ENCODE measurements at places on chromosomes 11 and 22.
A peak's percentile ranks its signal among the peaks of the same experiment; 100 is the strongest.

- peaks cover 6% of the 10 kb centered on the region for H3K4me1 ChIP-seq
- DNase-seq: peak; percentile 88
- no peaks in the 10 kb centered on the region for H3K27me3 ChIP-seq
Measured at GRCh38 chr11:95068549-95068948, 1.8 kb downstream of the SRSF8 start.

DNA sequence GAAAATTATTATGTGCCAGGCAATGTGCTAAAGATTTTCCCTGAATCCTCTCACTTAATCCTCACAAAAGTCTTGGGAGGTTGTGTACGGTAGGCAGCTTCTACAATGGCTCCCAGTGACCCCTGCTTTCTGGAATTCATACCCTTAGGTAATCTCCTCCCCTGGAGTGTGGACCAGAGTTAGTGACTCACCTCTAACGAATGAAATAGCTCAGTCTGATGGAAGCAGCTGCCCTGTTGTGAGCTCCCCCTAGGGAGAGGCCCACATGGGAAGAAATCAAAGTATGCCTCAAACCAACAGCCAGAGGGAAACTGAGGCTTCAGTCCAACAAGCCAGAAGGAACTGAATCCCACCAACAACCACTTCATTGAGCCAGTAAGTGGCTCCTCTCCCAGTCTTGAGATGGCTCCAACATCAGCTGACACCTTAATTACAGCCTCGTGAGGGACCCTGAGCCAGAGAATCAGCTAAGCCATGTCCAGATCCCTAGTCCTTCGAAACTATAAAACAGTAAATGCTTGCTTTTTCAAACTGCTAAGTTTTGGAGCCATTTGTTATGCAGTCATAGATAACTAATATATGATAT is 98.9 kb upstream of the ISX start:
- no peaks in the 10 kb centered on the region for H3K36me3 ChIP-seq
- H3K4me3 ChIP-seq: no peak overlapping the region
- no peaks in the 10 kb centered on the region for H3K27me3 ChIP-seq
- no peak for DNase-seq
- no peaks in the 10 kb centered on the region for H3K4me1 ChIP-seq
- H3K27ac ChIP-seq: no peak overlapping the region

- no peak overlapping the region for H3K27ac ChIP-seq
- peaks cover 14% of the 10 kb centered on the region for H3K4me1 ChIP-seq
- H3K36me3 ChIP-seq: no peaks in the 10 kb centered on the region
- DNase-seq: no peak
Measured at GRCh38 chr11:129280027-129280811, 88.1 kb upstream of the ARHGAP32 start.

DNA sequence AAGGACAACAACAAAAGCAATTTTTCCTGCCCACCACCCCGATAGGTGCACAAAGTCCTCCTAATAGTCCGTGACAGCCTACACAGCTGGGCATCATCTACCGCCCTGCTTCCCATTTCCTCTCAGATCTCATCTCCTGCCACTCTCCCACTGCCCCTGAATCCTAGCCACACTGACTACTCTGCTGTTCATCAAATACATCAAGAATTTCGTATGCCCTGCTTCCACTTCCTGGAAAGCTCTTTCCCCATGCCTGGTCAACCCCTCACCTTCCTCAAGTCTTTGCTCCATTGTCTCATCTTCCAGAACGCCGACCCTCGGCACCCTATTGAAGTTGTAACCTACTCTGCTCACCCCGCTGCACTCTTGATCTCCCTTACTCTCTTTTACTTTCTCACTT is 320.1 kb downstream of the OPCML start:
- no peak overlapping the region for H3K27ac ChIP-seq
- H3K4me1 ChIP-seq: no peaks in the 10 kb centered on the region
- no peaks in the 10 kb centered on the region for H3K27me3 ChIP-seq
- no peaks in the 10 kb centered on the region for H3K36me3 ChIP-seq
- no peak for DNase-seq

DNA sequence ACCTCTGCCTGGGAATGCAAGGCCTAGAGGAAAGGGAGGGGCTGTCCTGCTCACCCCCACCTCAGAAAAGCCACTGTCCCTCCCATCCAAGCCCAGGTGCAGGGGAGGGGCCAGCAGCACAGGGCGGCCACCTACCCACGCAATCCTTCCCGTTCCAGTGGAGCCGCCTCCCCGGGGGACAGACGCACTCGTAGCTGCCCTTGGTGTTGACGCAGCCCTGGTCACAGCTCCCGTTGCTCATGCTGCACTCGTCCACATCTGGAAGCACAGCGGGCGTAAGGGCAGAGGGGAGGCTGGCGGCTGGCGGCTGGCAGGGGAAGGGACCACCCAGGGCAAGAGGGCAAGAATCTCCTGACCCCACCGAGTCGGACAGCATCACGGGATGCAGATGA is 40.3 kb upstream of the TTLL12 start:
- no peak overlapping the region for H3K4me3 ChIP-seq
- H3K4me1 ChIP-seq: peaks cover 7% of the 10 kb centered on the region
- DNase-seq: no peak
- H3K27ac ChIP-seq: no peak overlapping the region

- H3K4me1 ChIP-seq: peaks cover 22% of the 10 kb centered on the region
- no peak overlapping the region for H3K27ac ChIP-seq
- no peaks in the 10 kb centered on the region for H3K27me3 ChIP-seq
- no peak for DNase-seq
Measured at GRCh38 chr11:88307749-88308425, 29.6 kb downstream of the CTSC start.

- no peak overlapping the region for H3K4me3 ChIP-seq
- no peaks in the 10 kb centered on the region for H3K4me1 ChIP-seq
- H3K27ac ChIP-seq: no peak overlapping the region
Measured at GRCh38 chr11:86923999-86924766, 31.0 kb downstream of the FZD4 start.

GRCh38 chr11:69674886-69675714 is at the start of gene LTO1:
TSS of gene LTO1 (minus strand) at chr11:69675353. CDS start at chr11:69675239, 114 bp downstream.
- H3K4me3 ChIP-seq: peak within 1 kb of the TSS; percentile 88
- H3K27me3 ChIP-seq: no peaks in the 10 kb centered on the region
- peak; percentile 96 for DNase-seq
- H3K4me1 ChIP-seq: peaks cover 21% of the 10 kb centered on the region
- H3K27ac ChIP-seq: peak within 1 kb of the TSS; percentile 86
- no peaks in the 10 kb centered on the region for H3K36me3 ChIP-seq

GRCh38 chr11:19934828-19935259 is 222.2 kb downstream of the NAV2 start:
- H3K4me1 ChIP-seq: peaks cover 2% of the 10 kb centered on the region
- no peak overlapping the region for H3K4me3 ChIP-seq
- no peak overlapping the region for H3K27ac ChIP-seq
- H3K36me3 ChIP-seq: no peaks in the 10 kb centered on the region
- DNase-seq: no peak

GRCh38 chr11:3808861-3809623 is 682 bp downstream of the PGAP2 start:
- H3K4me1 ChIP-seq: peaks cover 14% of the 10 kb centered on the region
- no peaks in the 10 kb centered on the region for H3K27me3 ChIP-seq
- H3K27ac ChIP-seq: no peak overlapping the region
- DNase-seq: no peak

DNA sequence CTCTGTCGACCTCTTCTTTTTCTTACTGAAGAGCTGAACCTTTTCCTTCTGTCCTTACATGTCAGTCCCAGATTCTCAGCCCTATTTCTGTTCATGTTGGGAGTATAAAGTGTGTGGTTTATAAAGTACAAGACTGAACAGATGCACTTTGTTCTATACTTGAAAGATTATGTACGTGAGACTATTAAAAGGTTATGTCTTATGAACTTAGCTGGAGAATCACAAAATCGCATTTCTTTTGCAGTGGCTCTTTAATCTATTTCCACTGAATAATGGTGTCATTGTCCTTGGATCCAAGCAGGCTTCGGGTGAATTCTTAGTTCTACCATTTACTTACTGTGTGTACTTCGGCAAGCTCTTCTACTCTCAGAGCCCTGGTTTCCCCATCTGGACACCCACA is 558.4 kb downstream of the TMEM135 start:
- H3K4me1 ChIP-seq: no peaks in the 10 kb centered on the region
- H3K36me3 ChIP-seq: no peaks in the 10 kb centered on the region
- no peak overlapping the region for H3K4me3 ChIP-seq
- DNase-seq: no peak
- H3K27me3 ChIP-seq: no peaks in the 10 kb centered on the region

DNA sequence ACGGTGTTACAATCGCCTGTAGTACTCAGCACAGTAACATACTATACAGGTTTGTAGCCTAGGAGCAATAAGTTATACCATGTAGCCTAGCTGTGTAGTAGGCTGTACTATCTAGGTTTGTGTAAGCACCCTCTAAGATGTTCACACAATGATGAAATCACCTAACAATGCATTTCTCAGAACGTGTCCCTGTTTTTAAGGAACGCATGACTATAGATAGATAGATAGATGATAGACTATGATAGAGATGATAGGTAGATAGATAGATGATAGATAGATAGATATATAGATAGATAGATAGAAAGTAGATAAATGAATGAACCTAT is 203.9 kb downstream of the FAM76B start:
- no peak overlapping the region for H3K4me3 ChIP-seq
- no peak for DNase-seq

DNA sequence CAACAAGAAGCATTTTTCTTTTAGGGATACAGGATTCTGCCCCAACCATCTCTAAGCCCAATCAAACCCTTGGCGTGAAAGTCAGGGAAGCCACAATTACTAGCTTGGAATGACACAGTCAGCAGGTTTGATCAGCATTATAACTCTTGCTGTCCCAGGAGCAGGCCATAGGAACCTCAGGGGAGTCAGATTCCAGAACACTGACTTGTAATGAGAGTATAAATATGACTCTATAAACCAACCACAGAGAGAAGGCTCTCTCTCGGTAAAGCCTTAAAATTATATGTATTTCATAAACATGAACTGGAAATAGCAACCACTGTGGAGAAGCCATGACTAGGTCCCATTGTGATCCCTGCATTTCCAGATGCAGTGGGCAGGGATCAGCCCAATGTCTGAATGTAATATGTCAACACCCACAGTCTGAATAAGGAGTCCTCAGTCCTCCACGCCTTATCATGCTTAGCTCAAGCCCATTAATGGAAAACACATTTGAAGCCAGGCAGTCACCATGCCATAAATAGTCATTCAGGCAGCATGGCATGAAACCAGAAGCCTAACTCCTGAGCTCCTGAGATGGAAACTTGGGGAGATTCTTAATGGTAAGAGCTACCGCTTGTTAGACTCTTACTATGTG is 99.1 kb upstream of the MTNR1B start:
- H3K4me3 ChIP-seq: no peak overlapping the region
- H3K27me3 ChIP-seq: no peaks in the 10 kb centered on the region
- no peaks in the 10 kb centered on the region for H3K4me1 ChIP-seq
- no peak overlapping the region for H3K27ac ChIP-seq

GRCh38 chr22:48314073-48314472 is 1513.6 kb downstream of the BRD1 start:
- no peaks in the 10 kb centered on the region for H3K36me3 ChIP-seq
- H3K27me3 ChIP-seq: no peaks in the 10 kb centered on the region
- DNase-seq: no peak
- no peak overlapping the region for H3K4me3 ChIP-seq

GRCh38 chr11:17413414-17414316 is 25.2 kb upstream of the KCNJ11 start:
- DNase-seq: no peak
- no peaks in the 10 kb centered on the region for H3K36me3 ChIP-seq
- no peak overlapping the region for H3K27ac ChIP-seq
- H3K27me3 ChIP-seq: no peaks in the 10 kb centered on the region
- no peaks in the 10 kb centered on the region for H3K4me1 ChIP-seq

DNA sequence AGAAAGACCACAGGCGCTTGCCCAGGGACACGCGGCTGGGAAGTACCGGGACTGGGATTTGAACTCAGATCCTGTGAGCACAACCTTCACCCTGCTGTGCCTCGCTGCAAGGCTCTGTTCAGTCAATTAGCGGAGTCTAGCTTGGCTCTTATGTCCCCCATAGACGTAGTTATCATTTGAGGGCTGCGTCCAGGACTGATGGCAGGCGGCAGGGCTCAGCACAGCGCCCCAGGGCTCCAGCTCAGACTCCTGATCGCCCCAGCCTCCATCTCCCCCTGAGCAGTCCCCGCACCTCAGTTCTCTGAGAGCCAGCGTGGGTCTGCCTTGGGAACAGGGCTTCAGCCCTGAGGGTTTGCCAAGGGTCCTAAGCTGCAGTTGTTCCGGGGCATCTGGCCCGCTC is 19.8 kb downstream of the MRGPRG start:
- no peak overlapping the region for H3K4me3 ChIP-seq
- no peaks in the 10 kb centered on the region for H3K36me3 ChIP-seq
- DNase-seq: no peak
- peaks cover 30% of the 10 kb centered on the region for H3K4me1 ChIP-seq
- no peak overlapping the region for H3K27ac ChIP-seq

- no peak overlapping the region for H3K4me3 ChIP-seq
- peaks cover 21% of the 10 kb centered on the region for H3K4me1 ChIP-seq
- no peaks in the 10 kb centered on the region for H3K36me3 ChIP-seq
Measured at GRCh38 chr11:1392561-1392960, 2.8 kb downstream of the BRSK2 start.

DNA sequence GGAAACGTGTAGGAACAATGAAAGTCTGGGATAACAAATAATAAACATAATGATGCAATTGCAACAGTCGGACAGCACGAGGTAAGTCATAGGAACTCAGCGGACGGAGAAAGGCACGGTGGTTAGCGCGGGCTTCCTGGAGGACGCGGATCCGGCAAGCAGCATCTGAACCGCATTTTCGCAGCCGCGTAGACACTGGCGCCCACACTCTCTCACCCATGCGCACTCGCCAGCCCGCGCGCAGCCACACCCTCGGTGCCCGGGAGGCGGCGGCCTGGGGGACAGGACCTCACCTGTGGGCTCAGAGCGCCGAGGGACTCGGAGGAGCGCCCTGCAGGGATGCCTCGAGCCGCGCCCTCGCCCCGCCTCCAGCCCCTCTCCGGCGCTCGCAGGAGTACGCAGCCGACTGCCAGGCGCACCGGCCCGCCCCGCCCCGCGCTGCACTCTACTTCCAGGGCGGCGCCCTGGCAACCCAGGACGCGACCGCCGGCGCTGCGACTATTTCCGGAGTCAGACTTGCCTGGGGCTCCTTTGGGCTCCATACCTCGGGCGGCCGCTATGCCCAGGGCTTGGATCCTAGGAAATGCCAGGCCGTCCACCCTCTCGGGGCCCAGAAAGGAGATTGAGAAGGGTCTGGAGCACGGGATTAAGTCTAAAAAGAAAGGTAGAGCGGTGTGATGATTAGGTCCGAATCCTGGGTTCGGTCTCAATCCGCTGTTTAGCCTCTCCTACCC is at the start of gene TTLL1:
TSS of gene TTLL1 (minus strand) at position 408 of the 734 bp plus-strand sequence. CDS start 13,805 bp downstream, outside the sequence.
- peaks cover 34% of the 10 kb centered on the region for H3K4me1 ChIP-seq
- H3K36me3 ChIP-seq: no peaks in the 10 kb centered on the region
- no peaks in the 10 kb centered on the region for H3K27me3 ChIP-seq
- peak; percentile 71 for DNase-seq
- H3K4me3 ChIP-seq: peak within 1 kb of the TSS; percentile 48

Data from natural killer cell (primary cell).